ENCODE measurements at places on chromosomes 12 and 14.

- no peak for DNase-seq
Observed at GRCh38 chr12:124452576-124453331, 114.7 kb downstream of the NCOR2 start.

DNA sequence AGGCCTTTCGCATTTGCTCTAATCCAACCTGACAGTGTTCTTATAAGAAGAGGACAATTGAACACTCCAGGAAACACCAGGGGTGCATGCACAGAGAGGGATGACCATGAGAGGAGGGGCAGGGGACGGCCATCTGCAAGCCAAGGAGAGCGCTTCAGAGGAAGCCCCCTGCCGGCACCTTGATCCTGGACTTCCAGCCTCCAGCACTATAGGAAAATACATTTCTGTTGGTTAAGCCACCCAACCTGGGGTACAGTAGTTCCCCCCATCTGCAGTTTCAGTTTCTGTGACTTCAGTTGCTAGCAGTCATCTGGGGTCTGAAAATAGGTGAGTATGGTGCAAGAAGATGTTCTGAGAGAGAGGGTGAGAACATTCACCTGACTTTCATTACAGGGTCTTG lies 64.7 kb downstream of the CLMN start:
- DNase-seq, result no peak

- DNase-seq, result no peak
Observed at GRCh38 chr14:30559638-30560091, 707 bp downstream of the G2E3 start.

GRCh38 chr12:118682656-118683055 lies 298.7 kb upstream of the SRRM4 start:
- DNase-seq, result no peak

- no peak for DNase-seq
Observed at GRCh38 chr14:76053572-76054355, 68.2 kb downstream of the IFT43 start.

DNA sequence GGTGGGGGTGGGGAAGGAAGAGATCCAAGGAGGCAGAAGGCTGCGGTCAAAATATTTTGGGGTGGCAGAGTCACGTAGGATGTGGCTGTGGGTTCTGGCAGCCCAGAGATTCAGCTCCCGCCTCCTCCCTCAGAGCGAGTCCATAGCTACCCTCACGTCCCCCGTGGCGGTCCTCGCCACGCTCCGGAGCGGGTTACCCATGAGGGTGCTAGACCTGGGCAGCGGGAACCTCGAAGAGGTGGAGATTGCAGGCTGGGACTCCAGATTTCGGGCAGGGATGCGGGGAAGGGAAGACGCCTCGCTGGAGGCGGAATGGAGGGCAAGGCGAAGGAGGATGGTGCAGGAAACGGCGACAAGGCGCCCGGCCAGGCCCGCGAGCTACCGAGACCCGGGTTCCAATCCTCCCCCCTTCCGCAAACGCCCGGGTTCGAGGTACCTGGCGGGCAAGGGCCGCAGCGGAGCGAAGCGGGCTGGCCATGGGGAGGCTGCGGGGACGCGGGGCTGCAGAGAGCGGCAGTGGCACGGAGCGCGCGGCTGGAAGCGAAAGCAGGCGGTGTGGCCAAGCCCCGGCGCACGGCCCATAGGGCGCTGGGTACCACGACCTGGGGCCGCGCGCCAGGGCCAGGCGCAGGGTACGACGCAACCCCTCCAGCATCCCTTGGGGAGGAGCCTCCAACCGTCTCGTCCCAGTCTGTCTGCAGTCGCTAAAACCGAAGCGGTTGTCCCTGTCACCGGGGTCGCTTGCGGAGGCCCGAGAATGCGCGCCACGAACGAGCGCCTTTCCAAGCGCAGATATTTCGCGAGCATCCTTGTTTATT lies 46.2 kb downstream of the BCAT1 start:
- no peak for DNase-seq

- no peak for DNase-seq
Observed at GRCh38 chr12:53749986-53750811, 1.6 kb downstream of the CISTR start.

GRCh38 chr14:79749065-79749464 lies 462.2 kb downstream of the DIO2 start:
- no peak for DNase-seq

DNA sequence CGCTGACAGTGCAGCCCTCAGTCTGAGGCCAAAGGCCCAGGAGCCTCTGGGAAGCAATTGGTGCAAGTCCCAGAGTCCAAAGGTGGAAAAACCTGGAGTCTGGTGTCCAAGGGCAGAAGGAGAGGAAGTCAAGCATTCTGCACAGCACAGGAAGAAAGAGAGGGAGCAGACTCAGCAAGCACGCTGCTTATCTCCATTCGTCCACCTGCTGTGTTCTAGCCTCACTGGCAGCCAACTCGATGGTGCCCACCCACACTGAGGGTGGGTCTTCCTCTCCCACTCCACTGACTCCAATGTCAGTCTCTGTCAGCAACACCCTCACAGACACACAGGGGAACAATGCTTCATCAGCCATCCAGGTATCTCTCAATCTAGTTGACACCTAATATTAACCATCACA lies 38.8 kb downstream of the HELB start:
- DNase-seq, result no peak

DNA sequence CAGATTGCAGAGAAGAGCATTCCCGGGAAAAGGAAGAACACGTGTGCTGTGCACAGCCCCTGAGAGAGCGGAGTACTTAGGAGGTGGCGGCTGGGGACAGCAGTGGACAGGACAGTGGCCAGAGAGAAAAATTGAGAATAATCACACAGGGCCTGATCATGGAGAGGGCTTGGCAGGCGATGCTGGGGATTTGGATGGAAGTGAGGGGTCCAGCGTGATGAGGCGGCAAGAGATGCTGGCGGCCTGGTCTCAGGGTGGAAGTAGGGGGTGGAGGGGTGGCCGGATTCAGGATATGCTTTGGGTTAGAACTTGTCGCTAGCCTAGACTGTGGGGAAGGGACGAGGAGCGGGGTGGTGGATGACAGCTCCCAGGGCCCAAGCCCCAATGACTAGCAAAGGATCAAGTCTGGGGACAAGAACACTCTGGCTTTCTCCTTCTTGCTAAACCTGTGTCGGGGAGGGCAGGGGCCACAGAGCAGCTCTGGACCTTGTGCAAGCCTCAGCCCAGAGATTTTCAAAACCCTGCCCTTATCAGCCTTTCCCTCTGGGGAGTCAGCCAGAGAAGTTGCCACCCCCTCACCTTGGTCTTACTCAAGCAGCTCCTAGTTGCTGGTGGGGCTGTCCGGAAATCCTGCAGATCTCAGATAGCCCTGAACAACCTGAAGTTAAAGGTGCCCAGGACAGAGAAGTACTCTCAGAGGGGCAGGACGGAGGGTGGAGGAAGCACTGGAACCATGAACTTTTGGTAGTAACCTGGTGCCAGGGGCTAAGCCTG lies 1.3 kb downstream of the HVCN1 start:
- no peak for DNase-seq

DNA sequence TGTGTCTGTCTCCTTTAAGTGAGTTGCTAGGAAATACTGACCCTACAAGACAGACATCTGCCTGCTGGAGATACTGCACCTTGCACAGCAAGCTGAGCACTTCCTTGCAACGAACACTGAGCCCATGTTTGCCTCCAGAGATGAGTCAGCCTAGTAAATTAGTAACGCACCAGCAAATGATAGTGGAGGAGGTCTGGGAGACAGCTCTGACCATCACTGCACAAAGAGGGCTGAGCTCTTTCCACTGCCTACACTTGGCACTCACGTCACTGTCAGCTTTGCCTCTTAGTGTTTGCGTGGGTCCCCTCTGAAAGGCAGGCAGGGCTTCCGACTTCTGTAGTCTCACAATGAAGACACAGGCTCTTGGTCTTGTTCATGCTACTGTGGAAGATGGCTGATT lies 109.0 kb downstream of the APAF1 start:
- no peak for DNase-seq

- no peak for DNase-seq
Observed at GRCh38 chr12:108896336-108896735, 16.4 kb downstream of the DAO start.

DNA sequence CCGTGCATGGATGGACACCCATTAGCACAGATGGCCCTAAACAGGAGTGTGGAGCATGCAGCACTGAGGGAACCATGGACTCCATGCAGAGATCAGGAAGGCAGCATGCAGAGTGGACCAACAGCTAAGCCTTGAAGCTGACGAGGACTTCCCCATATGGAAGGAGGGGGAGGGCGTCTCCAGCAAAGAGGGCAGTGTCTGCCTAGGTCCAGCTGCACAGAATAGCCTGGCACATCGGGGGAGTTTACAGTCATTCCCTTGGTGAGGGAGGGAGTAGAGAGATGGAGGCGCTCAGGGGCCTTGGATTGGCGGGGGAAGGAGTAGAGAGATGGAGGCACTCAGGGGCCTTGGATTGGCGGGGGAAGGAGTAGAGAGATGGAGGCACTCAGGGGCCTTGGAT lies 64.5 kb downstream of the ANKRD9 start:
- DNase-seq, result no peak

DNA sequence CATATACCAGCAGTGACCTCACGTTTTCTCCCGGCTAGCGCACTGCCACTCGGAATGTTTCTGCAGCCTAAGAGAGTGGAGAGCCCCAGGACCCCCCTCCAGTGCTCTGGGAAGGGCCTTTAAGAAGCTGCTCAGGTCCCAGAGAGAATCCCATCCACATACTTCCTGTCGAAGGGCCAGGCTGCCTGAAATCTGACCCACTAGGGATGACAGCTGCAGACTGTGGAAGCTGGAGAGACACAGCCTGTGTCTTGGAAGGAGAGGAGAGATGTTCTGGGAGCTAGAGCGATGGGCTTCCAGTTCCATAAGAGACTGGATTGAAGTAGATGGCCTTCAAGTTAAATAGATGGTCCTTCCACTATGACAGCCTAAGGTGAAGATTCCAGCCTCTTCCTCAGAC lies 54.4 kb downstream of the IQSEC3 start:
- DNase-seq, result no peak

- DNase-seq, result no peak
Observed at GRCh38 chr12:69619050-69619449, 8.3 kb upstream of the LRRC10 start.

GRCh38 chr14:100782516-100783320 lies 43.2 kb upstream of the MEG3 start:
- no peak for DNase-seq

GRCh38 chr12:6264402-6265037 lies 46.0 kb upstream of the PLEKHG6 start:
- no peak for DNase-seq

DNA sequence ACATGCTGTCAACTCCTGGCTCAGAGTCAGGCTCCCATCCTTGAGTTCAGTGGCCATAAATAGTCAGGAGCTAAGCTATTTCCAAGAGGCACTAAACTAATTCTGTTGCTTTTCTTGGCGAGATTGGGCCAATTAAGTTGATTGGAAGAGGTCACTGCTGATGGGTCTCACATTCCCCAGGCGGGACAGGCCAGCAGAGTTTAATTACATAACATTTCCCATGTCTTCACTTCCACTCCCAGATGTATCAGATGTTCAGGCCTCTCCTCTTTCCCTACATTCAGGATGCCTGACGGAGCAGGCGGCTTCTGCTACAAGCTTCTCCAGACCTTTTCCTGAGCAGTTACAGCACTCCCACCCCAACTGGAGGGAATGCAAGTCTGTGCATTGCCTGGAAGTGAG lies 5.3 kb downstream of the NTF3 start:
- no peak for DNase-seq

GRCh38 chr12:91774434-91774921 lies 371.2 kb downstream of the BTG1 start:
- peak; percentile 18 for DNase-seq

- no peak for DNase-seq
Observed at GRCh38 chr12:132300789-132301722, 28.3 kb downstream of the GALNT9 start.

DNA sequence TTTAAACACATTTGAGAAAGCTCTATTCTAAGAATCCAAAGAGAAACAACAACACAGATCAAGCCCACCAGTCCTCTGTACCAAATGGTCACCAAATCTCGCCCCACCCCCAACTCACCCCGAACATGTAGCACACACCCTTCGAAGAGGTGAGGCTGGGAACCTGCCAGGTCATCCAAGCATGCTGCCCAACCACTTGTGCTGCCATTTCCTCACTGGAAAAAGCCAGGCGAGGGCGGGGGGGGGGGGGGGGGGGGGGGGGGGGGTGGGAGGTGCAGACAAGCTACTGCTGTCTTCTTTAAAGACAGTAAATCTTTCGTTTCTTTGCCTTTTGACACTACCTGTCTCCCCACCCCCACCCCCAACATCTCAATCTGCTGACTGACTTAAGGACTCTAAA lies 59.9 kb downstream of the SETD3 start:
- DNase-seq, result no peak

GRCh38 chr14:24052656-24053547 lies 1.1 kb downstream of the CARMIL3 start:
- DNase-seq, result no peak

DNA sequence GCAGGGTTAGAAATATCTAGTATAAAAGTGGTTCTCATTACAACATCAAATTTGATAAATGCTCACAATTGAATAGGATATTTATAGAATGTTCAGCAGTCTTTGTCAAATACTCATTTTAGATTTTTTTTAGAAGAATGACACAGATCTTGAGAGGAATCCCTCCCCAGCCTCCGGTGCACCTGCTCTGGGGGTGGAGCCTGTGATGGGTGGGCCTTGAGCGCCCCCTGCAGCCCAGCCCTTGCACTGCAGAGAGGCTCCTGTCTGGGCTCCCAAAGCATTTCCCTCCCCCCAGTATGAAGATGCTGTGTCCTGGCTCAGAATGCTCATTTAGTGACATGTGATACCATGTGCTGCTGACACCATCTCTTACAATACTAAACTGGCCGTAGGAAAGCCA lies 792.3 kb downstream of the TMEM121 start:
- DNase-seq, result no peak

DNA sequence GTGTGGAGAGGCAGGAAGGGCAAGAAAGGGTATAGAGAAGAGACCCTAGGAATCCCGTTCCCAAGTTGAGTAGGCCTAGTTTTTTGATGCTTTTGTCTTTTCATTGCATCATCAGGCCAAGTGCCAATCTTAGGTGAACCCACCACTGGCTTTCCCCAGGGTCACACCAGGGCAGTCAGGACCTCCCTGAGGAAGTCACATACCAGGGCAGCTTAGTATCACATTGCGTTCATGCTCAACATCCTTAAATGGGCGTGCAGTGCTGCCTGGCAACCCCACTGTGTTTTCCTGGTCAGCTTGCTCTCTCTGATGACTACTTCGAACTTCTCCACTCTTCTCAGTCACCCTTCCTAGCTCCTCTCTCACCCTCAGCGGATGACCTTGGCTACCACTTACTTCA lies 9.0 kb downstream of the ASIC1 start:
- DNase-seq, result peak; percentile 64

GRCh38 chr14:84749191-84749955 lies 780.6 kb upstream of the FLRT2 start:
- DNase-seq, result no peak

- no peak for DNase-seq
Observed at GRCh38 chr14:52072266-52072780, 3.5 kb upstream of the NID2 start.

- DNase-seq, result no peak
Observed at GRCh38 chr12:108572166-108572790, 9.9 kb downstream of the ISCU start.

GRCh38 chr14:101365329-101366158 lies 195.8 kb upstream of the DIO3 start:
- no peak for DNase-seq
